ENCODE measurements at places on chromosomes 2 and 18.
A peak's percentile ranks its signal among the peaks of the same experiment; 100 is the strongest.

- no peak for DNase-seq
Measured at GRCh38 chr2:71876542-71877451, 270.9 kb downstream of the CYP26B1 start.

- DNase-seq: no peak
Measured at GRCh38 chr2:94986392-94986963, 39.0 kb upstream of the MAL start.

DNA sequence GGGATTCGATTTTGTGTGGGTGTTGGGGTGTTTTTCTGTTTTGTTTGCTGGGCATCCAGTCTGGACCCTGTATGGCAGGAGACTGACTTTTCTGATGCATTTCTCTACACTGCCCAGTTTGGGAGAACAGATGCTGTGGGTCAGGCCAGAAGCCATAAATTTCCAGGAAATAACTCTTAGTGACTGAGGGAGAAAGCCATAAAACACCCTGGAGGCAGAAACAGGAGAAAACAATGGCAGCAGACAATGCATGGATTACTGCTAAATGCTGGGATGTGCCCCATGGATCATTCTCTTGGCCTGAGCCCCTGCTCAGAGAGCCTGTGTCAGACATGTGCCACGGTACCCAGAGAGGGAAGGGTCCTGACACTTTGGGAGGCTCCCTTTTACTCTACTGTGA is 133.6 kb upstream of the CAPN13 start:
- DNase-seq: no peak

DNA sequence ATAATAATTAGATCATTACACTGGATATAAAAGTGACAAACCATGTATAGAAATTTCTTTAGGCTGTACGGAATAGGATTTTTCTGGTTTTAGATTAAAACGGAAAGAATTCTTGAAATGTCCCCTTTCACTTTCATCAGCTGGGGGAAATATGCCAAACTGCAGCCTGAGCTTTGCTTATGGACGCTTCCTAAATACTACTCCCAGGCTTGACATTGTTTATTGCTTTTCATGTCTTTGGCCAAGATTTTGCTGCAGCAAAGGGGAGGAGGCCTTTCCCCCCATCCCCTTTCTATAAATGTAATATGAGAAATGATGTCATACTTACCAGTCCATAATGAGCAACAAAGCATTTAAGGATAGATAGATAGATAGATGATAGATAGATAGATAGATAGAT is 158.4 kb downstream of the MAP2 start:
- DNase-seq: no peak

DNA sequence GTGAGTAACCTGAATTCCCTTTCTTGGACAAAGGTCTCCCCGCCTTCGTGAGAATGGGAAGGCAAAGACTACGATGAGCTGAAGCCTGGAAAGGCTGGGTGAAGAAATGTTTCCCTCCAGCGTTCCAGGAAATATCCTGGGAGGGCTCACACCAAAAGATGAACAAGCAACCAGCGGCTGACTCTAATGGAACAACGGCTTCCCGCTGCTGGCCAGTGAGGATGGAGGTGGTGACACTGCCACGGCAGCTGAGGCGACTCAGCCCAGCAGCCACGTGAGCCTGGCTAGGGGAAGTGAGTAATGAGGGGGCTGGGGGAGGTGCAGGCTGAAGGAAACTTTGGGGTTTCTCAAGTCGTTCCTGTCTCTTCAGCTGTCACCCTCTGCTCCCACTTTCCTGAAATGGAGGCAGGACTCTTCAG is 105.0 kb upstream of the SMAD7 start:
- DNase-seq: no peak

DNA sequence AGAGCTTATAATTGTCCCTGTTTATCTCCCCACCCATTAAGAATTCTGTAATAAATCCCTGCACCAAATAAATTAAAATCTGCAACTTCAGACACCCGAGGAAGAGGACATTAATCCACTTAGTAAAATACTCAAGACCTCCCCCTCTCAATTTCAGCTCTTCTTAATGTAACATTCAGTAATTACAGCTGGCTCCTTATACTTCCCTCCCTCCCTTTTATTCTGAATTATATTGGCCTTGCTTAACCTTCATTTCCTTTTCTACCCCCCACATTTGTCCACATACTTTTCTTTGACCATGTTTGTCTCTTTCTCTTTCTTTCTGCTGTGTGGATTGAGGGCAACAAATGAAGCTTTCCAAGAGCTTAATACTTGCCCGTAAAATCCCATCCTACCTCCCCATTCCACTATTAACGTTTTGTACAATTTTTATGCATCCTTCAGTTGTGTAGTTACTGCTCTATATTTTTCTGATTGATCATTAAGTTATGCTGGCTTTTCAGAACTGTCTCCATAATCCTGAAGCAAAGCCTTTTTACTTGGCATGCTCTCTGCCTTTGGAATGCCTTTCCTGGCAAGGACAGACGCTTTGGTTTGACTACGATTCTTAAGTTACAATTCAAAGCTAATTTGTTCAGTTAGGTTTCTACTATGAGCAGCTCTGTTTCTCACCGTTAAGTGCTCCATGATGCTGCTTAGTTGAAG is 580.1 kb downstream of the ZEB2 start:
- peak; percentile 27 for DNase-seq

DNA sequence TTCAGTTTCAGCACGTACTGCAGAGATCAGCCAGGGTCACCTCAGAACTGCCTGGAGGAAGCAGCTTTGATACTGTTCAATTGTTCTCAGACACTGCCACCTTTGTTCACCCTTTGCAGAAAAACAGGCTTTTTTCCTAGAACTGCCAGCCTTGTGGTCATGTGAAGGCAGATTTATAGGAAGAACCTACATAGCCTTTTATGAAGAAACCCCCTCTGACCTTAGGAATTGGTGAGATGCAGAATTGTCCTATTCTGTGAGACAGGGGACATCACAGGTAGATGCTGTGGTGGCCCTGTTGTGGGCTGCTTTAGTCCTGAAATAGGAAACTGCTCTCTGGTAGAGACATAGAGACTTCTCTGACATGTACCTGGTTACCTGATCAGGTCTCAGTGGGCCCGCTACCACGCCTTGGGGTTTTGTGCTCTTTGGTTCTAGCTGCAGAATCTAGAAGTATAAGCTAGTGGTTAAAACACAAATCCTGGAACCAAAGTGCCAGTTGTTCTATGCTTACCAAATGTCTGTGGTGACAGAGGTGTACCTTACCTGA is 206.6 kb downstream of the AGPS start:
- DNase-seq: no peak

DNA sequence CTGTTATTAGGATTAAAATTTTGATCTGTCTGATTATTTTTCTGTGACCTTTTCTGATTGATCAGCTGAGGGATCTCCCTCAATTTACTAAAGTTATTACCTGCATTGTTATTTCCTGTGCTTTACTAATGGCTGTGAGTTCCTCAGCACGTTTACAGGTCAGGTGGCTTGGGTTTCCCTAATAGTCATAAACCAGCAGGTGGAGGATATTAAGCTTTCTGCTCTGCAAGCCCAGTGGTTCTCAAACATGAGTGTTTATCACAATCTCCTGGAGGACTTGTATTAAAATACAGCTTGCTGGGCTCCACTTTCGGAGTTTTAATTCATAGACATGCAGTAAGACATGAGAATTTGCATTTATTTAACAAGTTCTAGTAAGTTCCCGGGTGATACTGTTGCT is 22.4 kb upstream of the UGP2 start:
- no peak for DNase-seq

GRCh38 chr18:75879196-75879595 is 451.7 kb upstream of the SMIM21 start:
- DNase-seq: no peak

- DNase-seq: no peak
Measured at GRCh38 chr18:60092073-60092472, 192.3 kb downstream of the PMAIP1 start.

DNA sequence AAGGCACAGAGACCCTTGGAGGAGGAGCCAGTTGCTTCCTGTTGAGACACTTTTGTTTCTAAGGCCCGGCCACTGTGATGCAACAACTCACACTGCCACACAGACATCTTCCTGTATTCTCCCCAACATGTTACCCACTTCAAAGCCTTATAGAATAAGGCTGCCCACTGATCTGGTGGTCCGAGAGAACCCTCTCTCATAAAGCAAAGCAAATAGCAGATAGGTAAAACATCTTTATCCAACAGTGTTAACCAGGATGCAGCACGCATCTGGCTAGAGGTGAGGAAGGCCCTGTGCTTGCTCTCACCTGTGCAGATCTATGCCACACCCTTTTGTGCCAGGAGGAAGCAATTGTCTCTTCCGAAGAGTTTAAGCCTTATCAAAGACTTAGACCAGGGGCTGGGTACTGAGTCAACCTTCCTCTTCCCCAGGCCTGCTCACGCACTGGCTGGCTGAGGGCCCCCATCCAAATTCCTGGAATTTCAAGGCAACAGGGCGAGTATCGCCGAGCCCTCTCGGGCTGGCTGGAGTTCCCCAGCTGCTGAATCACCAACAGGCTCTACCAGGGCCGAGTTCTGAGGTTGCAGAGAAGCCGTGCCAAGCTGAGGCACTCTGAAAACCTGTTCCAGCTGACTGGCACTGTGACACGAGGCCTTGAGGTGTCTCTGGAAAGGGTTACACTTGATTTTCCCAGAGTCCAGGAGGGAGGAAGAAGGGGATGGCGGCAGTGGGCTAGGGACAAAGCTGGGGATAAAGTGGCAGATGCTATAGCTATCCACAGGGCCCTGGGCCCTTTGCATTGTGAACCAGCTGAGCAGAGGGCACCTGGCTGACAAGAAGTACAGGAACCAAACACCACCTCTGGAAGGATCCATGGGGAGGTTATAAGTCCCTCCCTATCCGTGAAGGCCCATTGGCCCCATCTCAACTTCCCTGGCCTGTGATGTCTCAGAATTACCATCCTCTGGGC is 29.3 kb downstream of the TGFA start:
- DNase-seq: no peak

DNA sequence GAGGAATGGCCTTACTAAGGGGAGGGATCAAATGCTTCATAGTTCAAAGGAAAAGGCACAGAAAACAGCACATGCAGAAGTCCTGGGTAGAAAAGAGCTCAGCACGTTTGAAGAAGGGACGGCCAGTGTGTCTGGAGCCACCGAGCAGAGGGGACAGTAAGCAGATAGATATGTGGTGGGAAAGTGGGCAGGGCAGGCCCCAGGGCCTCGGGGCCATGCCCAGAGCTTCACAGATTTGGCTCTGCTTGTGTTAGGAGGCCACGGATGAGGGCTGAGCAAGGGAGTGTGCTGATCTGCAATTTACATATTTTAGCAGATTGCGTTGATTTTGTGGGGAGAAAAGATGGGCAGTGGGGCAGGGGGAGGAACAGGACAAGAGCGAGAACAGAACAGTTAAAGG is 343.1 kb downstream of the LPIN1 start:
- DNase-seq: no peak

- DNase-seq: no peak
Measured at GRCh38 chr2:178477443-178478129, 814 bp downstream of the FKBP7 start.

- DNase-seq: no peak
Measured at GRCh38 chr18:9658087-9658641, 43.8 kb upstream of the PPP4R1 start.

GRCh38 chr2:44296653-44297052 is 21.4 kb downstream of the SLC3A1 start:
- DNase-seq: no peak

- DNase-seq: no peak
Measured at GRCh38 chr2:196331143-196331542, 159.8 kb upstream of the STK17B start.

DNA sequence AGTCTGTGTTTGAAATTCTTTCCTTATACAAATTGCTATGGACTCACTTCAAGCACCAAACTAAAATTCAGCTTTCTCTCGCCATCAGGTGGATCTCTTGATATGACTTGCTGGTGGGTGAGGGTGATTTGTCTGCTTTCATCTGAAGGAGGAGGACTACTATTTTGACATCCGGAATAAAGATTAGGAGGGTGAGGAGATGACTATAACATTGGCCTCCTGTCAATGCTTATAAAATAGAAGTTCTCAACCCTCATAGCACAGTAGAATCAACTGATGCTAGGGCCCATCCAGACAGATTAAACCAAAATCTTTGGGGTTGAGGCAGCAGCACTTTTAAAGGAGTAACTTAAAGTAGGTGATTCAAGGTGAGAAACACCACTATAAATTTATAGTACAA is 120.4 kb upstream of the DNAJC10 start:
- no peak for DNase-seq

DNA sequence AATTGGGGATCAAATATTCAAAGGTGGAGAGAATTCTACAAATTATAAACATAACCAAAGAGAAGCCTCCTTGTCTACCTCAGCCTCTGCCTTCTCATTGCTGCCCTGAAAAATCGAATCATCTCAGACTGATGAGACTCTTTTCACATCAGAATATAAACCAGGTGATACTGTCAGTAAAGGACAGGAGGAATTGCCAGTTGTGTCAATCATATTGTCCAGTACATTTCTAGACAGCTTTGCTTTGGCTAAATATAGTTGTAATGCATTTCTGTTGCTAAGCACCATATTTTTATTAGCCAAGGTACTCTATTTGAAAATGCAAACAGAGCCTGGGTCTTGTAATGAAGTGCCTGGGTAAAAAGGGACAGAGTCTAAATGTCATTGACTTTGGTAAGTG is 92.6 kb upstream of the TLK1 start:
- DNase-seq: no peak

DNA sequence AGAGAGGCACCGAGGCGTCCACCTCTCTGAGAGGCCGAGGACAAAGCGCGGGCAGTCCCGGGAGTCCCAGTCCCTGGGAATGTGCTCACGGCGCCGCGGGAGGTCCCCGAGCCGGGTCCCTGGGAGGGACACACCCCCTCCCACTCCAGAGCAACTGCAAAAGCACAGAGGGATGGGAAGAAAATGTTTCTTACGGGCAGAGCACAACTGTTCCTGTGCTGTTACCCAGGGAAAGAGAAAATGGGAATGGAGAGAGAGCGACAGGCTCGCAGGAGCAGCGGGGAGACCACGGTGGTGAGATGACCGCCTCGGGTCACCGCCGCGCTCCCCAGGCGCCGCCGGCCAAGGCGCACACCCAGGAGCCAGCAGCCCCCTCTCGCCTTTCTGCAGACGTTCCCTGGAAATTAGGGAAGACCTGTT is 1.2 kb upstream of the BCL11A start:
- no peak for DNase-seq
